ENCODE measurements at places on chromosomes 3 and 15.

DNA sequence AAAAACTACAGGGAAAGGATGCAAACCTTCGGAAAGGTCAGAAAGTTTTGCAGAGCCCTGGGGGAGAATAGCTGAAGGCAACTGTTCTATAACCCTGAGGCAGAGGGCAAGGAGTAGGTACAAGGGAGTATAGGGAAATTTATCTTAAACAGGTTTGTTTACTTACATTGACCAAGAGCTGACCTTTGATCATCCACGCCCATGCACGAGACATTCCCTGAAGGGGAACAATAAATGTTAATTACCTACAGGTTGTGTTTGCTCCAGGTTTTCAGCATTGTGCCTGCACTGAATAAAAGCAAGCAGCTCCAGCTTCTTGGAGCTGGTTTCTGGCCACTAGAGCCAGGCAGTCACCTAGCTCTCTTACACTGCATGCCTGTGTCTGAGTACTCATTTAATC is 524.5 kb upstream of the TGFBR2 start:
- DNase-seq = no peak

- DNase-seq = peak; percentile 75
Measured at GRCh38 chr3:8629151-8630021, 15.2 kb downstream of the SSUH2 start.

DNA sequence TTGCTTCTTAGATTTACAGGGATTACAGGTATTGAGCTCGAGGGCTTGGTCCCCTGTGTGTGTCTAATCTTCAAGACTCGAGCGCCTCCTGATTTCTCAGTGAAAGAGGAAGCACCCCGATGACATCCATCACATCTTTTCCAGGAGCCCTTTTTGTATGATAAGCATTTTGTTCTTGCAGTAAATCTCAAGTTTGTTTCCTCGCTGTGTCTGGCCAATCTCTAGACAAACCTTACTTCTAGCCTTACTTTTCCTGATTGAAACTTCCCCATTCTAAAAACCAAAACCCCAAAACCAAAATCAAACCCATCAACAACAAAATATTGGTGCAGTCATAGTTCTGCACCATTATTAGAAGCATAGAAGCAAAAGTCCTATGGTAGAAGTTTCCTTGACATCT is 286.0 kb downstream of the NFKBIZ start:
- DNase-seq = no peak

GRCh38 chr3:4749567-4750002 is 229.7 kb upstream of the BHLHE40 start:
- DNase-seq = no peak

DNA sequence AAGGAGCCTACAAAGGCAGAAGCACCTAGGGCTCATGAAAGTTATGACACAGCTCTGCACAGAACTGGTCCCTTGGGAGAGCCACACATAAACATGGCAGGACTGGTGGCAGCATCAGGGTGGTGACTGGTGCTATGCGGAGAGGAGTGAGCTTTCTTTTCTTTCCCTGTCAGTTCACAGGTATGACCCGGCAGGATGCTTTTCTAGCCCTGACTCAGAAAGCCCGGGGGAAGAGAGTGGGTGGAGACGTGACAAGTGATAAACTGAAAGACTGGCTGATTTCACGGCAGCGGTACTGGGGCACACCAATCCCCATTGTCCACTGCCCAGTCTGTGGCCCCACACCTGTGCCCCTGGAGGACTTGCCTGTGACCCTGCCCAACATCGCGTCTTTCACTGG is 103.0 kb downstream of the LARS2 start:
- DNase-seq = no peak

GRCh38 chr3:58667704-58668103 is 1.1 kb upstream of the FAM3D start:
- no peak for DNase-seq

DNA sequence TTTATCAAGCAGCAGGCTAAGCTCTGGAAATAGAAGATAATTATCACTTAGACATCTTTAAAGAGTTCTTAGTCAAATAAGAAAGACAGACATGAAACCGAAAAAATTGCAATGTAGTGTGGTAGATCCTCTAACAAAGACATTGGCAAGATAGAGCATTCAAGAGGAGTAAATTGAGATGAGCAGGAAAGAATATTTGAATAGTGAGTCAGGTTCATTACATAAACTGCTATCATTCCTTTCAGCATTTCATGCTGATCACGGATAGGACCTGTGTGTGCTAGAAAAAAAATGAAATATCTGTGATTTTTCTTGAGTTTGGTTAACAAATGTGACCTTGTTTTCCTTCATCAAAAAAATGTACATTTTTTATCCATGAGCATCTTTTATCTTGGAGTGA is 460.9 kb downstream of the OTOL1 start:
- DNase-seq = no peak

- DNase-seq = no peak
Measured at GRCh38 chr15:93020976-93021772, 67.8 kb downstream of the RGMA start.

DNA sequence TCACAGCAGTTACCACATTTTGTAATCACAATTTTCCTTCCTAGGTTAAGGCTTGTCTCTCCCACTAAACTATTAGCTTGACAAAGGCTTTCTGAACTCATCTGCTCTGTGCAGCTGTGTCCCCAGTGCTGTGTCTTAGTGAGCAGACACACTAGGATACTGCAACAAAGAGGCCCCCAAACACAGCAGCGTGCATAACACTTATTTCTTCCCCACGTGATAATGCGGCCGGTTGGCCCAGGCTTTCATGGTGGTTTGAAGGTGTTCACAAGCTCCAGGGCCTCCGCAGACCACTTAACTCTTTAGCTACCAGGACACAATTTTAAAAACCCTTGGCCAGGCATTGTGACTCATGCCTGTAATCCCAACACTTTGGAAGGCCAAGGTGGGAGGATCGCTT is 2.2 kb upstream of the HDAC11 start:
- DNase-seq = no peak

DNA sequence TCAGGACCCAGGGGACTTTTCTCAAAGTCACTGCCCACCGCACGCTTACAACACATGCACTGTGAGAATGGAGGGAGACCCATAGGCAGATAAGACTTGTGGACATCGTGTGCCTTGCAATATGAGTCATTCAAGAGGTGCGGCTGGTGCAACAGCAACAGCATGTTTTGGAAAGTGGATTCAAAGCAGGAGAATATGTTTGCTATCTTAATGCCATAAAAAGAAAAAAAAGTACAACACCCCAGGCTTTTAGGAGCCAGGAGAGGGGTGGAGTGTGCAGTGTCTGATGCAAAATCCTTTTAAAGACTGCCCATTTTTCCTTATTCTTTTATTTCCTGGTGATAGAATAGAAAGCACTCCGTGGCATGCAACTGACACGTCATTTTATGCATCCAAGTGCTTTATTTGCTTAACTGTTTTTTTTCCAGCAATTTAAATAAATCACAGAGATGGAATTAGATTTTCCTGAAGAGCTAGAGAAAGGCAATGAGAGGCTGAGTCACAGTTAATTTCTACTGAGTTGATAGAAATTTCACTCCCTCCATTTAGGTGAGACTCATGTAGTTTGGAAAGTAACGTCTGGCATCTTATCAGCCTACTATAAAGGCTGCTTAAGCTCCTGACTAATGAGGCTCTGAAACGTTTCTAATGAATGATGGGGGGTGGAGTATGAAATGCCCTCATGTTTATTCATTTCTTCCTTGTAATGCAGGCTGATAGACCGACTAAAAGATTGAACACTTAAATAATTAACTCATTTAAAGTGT is 96.4 kb downstream of the NSUN3 start:
- no peak for DNase-seq

Measured in activated CD4-positive, alpha-beta memory T cell treated with anti-CD3 and anti-CD28 coated beads, Interleukin-2, amount 10 ng/mL, durations not matched to agents 7 days and 5 days (primary cell).